ENCODE measurements at places on chromosomes 7 and 10. TPM values are rescaled to one million over a fixed set of nuclear protein-coding genes. Genes with fewer than 3 reads are reported as not detected.

Gene OLAH
- not detected for total RNA-seq

Gene DIP2C
- 13.7 TPM for total RNA-seq

Gene TMEM225B
- 3.3 TPM for total RNA-seq

Gene ITGA8
- total RNA-seq: 0.24 TPM

Gene OR2A25
- total RNA-seq: not detected
